Activated CD8-positive, alpha-beta memory T cell treated with anti-CD3 and anti-CD28 coated beads for 4 hours (primary cell): ENCODE measurements at places on chromosomes 11 and 22.

- DNase-seq = no peak
Observed at GRCh38 chr11:40100781-40101180, 1358.7 kb downstream of the LRRC4C start.

DNA sequence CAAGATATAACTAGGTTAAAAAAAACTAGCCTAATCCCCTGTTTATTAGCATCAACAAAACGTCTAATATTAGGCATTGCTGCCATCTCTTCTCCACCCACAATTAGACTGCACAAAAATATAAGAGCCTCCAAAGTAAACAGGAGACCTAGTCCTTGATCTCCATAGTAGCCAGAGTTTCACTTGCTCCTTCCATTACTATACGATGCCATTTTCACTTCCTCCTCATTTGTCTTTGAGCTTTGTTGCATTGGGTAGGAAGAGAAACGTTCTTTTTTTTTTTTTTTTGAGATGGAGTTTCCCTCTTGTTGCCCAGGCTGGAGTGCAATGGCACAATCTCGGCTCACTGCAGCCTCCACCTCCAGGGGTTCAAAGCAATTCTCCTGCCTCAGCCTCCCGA is 42.3 kb upstream of the RDX start:
- DNase-seq = no peak

GRCh38 chr11:117217141-117218084 is 14.5 kb downstream of the PCSK7 start:
- DNase-seq = no peak

DNA sequence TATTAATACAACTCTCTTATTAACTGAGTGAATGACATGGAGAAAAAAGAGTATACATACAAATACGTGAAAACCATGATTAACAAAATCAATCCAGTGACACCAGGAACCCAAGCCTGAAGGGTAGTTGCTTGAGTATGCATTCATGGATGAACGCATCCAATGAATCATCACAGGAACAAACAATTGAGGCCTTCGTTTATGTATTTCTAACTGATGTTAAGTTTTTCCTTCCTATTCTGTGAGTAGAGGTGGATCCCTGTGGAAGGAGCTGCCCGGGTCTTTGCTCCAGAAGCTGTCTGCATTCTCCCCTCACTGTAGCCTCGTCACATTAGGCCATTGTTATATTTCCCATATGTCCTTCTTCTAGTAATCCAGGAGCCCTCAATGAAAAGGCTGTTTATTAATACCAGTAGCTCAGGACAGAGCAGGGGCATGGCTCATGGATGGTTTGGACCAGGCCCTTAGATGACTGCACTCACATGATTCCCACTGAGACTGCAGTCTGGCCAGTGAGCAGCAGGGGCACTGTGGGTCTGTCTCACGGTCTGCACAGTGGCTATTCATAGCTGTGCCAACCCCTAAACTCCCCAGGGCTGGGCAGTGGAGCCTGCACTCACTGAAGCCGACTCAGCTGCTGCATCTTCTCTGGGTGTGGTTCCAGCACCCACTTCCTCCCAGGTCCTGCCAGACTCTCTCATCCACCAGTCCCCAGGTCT is 128.1 kb upstream of the TOP3B start:
- no peak for DNase-seq
